ENCODE measurements at places on chromosomes 7 and 10.

DNA sequence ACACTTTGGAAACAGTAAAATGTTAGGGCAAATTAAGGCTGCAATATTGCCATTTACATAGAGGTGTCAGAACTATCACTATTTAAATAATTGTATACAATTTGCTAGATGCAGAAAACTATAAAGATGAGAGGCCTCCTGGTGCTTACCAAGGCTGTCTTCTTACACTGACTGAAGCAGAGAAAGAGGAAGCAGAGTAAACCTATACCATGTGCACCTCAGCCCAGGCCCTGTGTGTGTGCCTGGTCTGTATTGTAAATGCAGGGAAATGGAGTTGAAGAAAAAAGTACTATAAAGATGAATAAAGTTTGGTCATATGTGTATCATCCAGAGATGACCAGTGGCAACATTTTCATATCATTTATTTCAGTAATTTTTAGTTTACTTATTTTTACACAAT lies 29.2 kb downstream of the ELMO1 start:
- DNase-seq: no peak

DNA sequence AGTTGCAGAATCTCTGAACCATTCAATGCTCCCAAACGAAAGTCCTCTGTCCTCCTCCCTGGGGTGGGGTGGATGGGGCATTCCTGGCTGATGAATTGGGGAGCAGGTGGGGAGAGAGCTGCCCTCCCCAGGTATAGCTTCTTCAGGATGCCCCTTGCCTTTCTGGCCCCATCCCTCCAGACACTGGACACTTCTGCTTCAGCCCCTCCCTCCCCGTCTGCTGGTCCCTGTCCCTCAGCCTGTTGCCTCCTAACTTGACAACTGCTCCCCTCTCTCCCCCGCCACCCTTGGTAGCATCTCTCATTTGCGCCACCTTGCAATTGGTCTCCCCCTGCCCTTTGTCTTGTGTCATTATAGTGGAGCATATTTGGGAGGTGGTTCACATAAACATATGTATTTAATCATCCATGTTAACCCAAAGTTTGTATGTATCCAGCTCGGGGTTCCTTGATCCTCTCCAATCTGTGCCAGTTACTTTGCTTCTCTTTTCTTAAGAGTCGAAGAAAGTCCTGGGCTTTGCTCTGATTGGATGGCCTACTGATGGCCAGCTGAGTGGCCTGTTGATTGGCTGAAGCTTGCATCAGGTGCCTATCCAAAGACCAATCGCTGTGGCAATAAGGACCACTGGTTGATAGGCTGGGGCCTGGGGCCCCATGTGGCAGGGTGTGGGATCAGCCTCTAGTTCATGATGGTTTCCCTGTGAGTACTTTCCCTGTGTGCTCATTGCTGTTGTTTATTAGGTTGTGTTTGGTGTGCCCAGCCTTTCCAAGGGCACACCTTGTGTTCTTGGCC lies 4.0 kb upstream of the GCK start:
- DNase-seq: no peak

- DNase-seq: no peak
Measured at GRCh38 chr7:8511855-8512254, 78.4 kb downstream of the NXPH1 start.

DNA sequence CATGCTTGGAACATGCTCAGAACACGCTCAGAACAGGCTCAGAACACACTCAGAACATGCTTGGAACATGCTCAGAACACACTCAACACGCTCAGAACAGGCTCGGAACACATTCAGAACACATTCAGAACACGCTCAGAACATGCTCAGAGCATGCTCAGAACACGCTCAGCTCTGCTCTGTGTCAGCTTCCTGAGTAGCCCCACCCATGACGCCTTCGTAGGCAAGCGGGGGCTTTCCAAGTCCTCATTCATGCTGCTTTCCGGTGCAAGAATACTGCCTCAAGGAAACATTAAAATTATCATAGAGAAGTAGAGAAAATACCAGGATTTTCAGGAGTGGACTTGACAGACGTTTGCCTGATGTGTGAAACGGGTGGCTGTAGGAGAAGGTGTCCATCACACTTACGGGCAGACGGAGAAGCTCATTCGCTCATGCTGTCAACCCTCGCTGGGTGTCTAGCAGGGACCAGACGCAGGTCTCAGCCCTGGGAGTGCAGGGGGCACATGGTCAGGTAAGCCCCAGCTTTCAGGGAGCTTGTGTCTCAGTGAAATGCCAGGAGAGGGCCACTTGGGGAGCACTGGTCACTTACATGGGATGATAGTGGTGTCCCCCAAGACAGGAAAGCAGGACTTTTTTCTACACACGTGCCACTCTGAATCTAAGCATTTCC lies 24.7 kb downstream of the EN2 start:
- no peak for DNase-seq

GRCh38 chr10:79070081-79070605 lies 1.4 kb downstream of the ZMIZ1 start:
- no peak for DNase-seq

DNA sequence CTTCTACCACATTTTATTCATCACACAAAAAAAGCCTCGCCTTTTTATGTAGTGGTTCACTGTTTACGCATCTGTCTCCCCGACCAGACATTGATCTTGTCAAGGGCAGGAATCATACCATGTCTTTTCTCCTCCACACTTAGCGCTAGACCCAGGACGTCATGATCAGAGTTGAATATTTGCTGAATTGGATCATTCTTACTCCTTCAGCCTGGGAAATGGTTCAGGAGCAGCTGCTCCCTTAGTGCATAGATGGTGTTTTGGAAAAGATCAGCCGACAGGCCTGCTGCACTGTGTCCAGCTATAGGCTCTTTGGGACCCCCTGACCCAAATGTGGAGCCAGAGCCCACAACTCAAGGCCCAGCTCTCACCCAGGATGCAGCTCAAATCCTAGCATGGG lies 249.1 kb upstream of the TMEM72 start:
- DNase-seq: no peak

GRCh38 chr7:80816806-80817205 lies 102.0 kb downstream of the SEMA3C start:
- no peak for DNase-seq

GRCh38 chr10:86862786-86863483 lies 94.5 kb downstream of the MMRN2 start:
- no peak for DNase-seq

DNA sequence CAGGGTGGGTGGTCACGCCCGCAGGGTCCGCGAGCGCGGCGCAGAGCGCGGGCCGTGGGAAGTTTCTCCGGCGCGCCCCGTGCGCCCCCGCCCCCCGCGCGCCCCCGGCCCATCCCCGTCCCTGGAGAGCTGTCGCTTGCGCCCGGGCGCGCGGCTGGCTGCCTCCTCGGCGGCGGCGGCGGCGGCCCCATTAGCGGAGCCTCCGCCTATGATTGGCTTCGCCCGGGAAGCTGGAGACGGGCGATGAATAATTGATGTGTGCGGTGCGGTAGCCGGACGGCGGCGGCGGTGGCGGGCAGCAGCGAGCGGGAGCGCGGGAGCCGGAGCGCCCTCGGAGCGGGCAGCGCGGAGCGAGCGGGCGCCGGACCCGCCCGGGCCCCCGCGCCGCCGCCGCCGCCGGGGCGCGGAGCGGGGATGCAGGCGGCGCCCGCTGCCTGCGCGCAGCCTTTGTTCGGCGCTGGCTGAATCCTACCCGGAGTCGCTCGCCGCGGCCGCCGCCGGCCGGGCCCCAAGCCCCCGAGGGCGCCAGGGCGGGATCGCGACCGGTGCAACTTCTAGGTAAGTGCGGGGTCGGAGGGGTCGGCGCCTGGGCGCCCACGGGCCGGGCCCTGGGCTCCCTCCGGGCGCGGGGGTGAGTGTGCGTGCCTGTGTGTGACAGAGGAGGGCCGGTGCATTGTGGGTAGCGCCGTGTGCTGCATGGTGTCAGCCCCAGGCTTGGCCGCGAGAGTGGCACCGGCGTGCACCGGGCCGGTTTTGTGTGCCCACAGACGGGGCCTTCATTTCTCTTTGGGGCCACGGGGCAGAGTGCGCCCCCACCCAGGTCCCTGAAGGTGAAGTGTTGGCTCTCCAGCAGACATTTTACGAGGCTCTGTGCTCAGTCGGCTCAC lies 103.8 kb upstream of the PPIF start:
- peak; percentile 63 for DNase-seq

DNA sequence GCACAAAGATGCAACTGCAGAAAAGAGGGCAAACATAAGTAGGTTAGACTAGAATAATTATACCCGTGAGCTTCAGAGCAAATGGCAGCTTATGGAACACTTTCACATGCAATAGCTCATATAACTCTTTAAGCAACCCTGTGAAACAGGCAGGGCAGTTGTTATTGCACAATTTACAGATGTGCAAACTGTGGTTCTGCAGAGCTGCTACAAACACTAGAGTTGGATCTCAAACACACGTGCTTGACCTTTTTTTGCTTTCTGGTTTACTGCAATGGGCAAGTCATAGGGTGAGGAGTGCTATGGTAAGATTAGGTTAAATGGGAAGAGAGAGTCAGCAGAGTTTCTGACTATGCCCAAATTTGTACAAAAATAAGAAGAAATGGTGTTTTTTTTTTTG lies 610.8 kb downstream of the GATA3 start:
- no peak for DNase-seq

DNA sequence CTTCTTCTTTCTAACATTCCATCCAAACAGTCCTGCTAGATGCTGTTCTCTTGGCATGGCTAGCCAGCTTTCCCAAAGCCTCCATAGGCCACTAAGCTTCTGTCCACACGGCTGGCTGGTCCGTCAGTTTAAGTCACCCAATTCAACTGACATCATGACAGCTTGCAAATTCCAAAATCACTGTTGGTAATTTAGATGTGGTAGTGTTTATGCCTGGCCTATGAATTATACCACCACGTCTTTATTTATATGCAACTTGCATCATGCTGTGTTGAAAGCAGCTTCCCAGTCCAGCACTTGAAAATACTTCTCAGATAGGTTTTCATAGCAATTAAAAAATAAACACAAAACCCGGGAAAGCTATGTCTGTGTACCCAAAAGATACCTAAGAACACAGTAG lies 2.2 kb upstream of the VIM start:
- no peak for DNase-seq

DNA sequence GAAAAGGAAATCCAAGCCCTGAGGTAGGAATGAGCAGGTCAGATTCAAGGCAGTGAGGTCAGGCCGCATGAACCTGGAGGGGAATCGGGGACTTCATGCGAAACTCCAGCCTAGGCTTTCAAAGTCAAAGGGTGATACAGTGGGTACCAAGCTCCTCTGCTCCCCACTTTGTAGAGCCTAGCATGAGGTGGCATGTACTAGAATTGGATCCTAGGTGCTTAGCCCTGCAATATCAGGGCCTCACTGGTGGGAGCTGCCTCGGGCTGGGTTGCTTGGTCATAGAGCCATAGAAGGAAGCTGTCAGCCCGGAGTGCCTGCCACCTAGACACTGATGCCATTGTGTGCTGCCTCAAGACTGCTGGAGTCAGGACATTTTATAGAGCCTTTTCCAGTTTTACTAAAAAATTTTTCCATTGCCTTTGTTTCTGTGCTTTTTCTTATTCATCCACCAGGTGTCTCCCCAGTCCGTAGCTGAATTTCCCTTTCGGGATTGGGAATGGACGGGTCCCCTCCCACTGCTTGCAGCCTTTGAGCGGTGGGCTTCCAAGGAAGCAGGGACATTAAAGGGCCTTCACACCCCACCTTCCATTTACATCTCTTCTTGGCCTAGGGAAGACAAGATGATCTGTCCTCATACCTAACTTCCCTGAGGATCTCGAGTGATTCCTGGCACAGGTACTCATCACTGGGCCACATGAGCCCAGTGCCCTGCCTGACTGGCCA lies 5.5 kb upstream of the LZTS2 start:
- DNase-seq: no peak

GRCh38 chr10:114758331-114758730 lies 63.2 kb upstream of the FHIP2A start:
- no peak for DNase-seq

- DNase-seq: no peak
Measured at GRCh38 chr7:155066417-155066950, 3.6 kb upstream of the HTR5A start.

DNA sequence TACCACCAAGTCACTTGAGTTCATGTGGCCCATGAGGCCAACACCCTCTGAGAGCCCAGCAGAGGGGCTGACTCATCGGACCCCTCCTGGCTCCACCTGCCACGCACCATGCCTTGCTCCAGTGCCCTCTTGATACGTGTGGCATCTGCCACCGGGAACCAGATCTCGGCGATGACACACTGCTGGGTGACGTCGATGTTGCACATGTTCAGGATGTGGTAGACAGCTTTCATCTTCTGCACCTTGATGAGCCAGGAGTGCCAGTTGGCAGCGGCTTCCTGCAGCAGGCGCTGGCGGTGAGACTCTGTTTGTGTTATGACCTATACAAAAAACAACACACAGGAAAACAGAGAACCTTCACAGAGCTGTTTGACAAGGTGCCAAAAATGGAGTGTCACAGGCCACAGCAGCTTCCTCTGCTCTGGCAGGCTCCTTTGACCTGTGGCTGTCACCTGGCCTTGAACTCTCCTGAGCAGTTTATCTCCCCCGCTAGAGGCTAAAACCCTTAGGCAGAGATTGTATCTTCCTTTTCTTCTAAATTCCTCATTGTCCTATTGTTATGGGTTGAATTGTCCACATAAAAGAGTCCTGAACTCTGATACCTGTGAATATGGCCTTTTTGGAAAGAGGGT lies 45.2 kb upstream of the TMEM213 start:
- DNase-seq: peak; percentile 85

- no peak for DNase-seq
Measured at GRCh38 chr10:46992803-46993561, 81.8 kb downstream of the PTPN20 start.

DNA sequence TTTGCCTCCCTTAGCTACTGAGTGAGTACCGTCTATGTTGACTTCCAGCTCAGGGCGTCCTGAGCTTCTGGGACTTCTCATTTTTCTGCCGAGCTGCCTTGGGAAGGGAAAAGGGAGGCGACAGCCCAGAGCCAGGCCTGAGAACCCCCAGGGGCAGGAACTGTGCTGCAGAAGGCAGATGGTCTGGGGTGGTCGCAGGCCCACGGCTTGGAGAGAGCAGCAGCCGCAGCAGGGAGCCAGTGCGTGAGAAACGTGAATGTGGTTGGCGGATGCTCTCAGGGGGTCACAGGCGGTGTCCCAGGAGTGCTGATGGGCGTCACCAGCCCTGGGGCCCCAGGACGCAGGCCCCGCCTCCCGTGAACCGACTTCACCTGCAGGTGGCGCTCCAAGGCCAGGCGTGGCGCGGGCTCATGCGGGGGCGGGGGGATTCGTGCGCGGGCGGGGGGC lies 9.2 kb upstream of the PWWP2B start:
- peak; percentile 71 for DNase-seq
